ENCODE measurements at places on chromosomes 3 and 15.
A peak's percentile ranks its signal among the peaks of the same experiment; 100 is the strongest.

DNA sequence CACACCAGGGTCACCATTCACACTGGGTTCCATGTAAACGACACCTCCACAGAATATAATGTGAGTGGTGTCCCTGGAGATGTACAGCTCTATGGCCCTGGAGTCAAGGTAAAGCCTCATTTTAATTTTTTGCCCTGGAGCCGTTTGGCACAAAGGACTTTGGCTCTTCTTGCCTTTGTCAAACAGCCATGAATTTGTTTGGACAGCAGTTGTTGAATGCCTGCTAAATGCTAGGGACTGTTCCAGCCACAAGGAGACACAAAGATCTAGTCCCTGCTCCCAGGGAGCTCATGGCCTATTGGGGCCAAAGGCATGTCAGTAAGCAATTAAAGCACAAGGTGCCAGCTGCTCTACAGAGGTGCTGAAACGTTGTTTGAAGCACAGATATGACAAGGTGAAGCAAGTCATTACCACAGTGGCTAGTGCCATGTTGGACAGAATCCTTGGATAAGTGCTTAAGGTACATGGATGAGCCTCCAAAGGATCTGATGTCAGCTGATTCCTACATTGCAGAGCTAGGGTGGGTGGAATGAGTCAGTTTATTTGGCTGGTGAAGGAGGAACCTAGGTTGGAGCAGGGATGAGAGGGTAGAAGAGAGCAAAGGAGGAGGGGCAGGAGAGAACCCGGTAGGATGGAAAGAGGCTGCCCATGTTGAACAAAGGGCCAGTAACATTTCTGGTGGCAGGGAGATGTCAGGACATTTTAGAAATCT, 171.9 kb upstream of the CTDSPL start:
- no peak for DNase-seq

DNA sequence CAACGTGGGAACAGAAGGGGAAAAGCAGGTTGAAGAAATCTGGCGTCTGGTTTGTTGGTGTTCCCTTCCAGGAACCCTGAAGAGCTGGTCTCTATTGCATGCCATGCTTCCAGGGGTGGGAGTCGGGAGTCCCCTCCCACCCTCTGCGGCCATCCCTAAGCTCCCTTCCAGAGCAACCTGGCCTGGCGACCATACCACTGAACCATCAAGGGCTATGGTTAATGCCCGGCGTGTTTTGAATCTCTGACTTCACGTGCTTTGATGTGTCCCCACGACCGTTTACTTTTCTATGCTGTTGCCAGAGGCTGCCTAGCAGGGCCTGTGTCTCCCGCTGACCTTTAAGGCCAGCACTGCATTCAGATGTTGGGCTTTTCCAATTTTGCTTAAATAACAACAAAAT, 696 bp upstream of the SNRK start:
- DNase-seq = no peak

GRCh38 chr3:130728037-130728436, 18.6 kb downstream of the PIK3R4 start:
- DNase-seq = no peak

DNA sequence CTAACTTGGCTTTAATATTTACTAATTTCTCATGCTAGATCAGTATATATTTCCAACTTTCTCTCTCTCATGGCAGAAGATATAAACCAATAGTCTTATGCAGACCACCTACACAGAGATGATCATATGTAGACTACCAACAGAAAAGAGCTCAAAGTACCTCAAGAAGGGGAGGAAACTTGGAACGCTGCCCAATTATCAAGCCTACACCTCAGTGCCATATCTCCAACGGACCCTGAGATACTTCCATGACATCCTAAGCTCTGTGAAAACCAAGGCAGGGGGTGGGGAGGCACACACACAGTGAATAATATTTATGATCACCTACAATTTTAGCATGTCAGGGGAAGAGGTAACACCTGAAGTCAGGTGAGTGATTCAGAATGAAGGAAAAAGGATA, 100.6 kb downstream of the STAG1 start:
- no peak for DNase-seq

DNA sequence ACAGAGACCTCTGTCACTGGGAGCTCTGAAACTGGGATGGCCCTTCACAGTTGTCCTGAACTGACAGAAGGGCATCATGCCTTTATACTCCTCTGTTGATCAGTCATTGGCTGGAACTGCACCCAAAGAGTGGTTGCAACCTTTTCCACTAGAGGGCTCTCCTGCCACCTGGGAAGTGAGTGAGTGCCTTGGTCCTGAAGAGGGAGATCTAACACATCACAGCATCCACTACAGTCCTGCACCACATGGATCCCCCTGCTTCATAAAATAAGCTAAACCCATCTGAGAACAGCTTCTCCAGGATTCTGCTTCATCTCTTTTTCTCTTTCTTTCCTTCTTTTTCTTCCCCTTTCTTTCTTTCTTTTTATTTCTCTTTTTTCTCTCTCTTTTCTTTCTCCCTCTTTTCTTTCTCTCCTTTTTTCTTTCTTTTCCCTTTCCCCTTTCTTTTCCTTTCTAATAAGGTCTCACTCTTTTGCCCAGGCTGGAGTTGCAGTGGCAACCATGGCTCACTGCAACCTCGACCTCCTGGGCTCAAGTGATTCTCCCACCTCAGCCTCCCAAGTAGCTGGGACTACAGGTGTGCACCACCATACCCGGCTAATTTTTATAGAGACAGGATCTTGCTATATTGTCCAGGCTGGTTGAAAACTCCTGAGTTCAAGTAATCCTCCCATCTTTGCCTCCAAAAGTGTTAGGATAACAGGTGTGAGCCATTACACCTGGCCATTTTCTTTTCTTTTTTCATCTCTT, 42.8 kb upstream of the RAF1 start:
- peak; percentile 72 for DNase-seq

DNA sequence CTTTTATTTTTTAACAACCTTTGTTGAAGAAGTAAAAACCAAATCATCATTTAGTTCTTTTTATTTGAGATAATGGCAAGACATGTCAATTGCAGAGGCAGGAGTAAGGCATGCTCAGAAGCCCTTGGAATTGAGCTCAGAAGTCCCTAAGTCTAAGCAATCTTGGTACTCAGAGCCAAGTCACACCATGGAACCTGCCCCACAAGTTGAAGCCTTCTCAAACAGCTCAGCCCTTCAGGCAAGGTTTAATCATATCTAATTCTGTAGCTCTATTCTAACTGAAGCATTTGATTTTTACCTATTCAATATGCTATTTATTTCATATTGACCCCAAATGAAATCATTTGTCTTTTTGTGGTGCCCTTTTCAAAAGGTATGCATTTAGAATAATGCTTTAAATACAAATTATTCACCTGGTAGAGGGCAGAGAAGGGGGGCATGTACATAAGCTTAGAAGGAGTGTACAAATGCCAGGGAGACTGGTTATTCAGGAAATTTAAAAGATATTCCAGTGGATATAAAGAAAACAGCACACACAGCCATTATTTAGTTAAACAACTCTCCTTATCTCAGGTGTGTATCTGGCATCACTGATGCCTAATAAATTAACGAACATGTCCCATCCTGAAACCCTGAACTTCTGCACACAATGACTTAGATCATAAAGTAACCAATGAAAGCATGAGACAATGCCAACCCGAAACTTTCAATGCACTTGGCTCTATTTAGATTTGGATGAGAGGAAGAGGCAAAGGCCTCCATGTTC, 26.2 kb upstream of the TOP2B start:
- no peak for DNase-seq

GRCh38 chr3:16362770-16363169, 97.8 kb downstream of the OXNAD1 start:
- DNase-seq = no peak

DNA sequence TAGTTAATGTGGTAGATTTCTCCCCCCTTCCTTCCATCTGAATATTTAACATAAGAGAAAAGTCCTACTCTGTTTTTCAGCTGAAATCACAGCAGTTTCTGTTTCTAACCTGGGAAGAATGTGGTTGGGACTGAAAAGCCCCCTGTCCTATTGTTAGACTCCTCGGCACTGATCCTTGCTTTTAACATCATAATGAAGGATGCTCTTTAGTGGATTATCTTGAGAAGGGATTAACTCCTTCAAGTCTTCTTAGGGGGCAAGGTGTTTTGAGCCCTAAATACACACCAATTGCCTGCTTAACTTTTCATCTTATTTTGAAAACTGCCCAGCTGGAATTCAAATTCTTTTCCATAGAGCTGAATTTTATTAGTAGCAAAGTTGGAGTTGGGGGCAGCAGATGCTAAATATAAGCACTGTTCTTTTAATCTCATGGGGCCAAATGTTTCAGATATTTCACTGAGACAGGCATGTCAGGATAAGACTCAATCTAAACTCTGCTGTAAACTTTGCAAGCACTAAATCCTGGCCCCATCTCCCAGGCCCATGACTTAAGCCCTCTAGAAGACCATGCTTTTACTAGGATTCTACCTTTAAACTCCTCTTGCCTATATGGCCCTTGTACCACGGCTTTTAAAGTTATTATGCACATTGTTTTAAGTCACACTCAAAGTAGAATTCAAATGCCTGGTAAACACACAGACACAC, 243.2 kb upstream of the NR2F2 start:
- no peak for DNase-seq

All from CD4-positive, alpha-beta T cell treated with Interleukin-21 for 1 hour (primary cell).